ENCODE measurements at places on chromosomes 13 and 19.
A peak's percentile ranks its signal among the peaks of the same experiment; 100 is the strongest.

GRCh38 chr13:44679597-44679996 lies 103.5 kb upstream of the TSC22D1 start:
- peak; percentile 47 for DNase-seq

- no peak for DNase-seq
These were observed 25.1 kb downstream of the TMEM255B start for GRCh38 chr13:113783966-113784644.

GRCh38 chr13:75514080-75514995 lies 23.3 kb downstream of the COMMD6 start:
- peak; percentile 21 for DNase-seq

GRCh38 chr13:62432906-62433305 lies 1017.3 kb upstream of the PCDH20 start:
- no peak for DNase-seq

DNA sequence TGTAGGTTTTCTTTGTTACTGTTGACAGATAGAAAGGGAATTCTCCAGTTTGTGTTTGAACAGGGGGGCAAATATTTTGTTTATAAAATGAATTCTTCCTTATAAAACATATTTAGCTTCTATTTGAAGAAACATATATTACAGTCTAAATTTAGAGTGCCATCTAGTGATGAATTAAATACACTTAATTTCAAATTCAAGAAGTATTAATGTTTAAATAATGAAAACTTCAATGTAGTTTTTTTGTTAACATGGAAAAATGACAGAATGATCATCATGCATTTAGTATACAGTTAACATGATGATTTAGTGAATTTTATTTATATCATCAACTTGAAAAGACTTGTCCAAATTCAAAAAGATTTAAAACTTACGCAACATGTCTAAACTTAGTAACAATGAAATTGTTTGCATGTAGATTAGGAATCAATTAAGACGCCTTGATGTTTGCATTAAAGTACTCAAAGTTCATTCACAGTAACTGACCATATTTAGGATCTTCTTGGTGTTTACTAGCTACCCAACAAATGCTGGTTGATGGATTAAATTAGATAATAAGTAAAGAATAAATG lies 765.9 kb upstream of the SLITRK1 start:
- peak; percentile 37 for DNase-seq

DNA sequence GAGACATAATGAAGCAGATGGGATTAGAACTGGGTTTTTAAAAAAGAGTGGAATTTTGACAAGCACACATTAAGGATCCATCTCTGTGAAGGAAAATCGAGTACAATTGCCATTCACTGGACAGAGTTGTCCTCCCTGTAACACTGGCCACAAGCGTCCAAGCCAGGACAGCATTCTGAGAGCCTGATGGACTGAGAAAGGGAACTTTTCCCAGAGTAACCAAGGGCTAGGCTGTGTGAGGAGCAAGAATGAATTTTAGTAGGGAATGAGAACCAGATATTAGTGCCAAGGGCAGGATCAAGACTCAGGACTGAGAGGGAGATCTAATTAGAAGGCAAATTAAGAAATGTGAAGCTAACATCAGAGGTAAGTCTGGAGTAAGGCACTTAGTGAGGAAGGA lies 73.1 kb downstream of the DCLK1 start:
- no peak for DNase-seq

- peak; percentile 78 for DNase-seq
These were observed 4.2 kb downstream of the PSG2 start for GRCh38 chr19:43078311-43078710.

- peak; percentile 62 for DNase-seq
These were observed 474 bp upstream of the IFT88 start for GRCh38 chr13:20566468-20566897.

All from fibroblast of the aortic adventitia (primary cell).